ENCODE measurements at places on chromosomes 7 and 10. TPM values are rescaled to one million over a fixed set of nuclear protein-coding genes. Genes with fewer than 3 reads are reported as not detected.

HKDC1 gene
- total RNA-seq: not detected

TMEM130 gene
- 0.31 TPM for total RNA-seq

VWA2 gene
- not detected for total RNA-seq

- H3K4me3 ChIP-seq: no peak overlapping the region
- no peak overlapping the region for H3K27ac ChIP-seq
- H3K27me3 ChIP-seq: no peaks in the 10 kb centered on the region
These were observed 76.1 kb downstream of the BICC1 start for GRCh38 chr10:58588673-58589265.

GRCh38 chr10:131726076-131726880, 174.5 kb upstream of the PPP2R2D start:
- H3K27me3 ChIP-seq: peaks cover 9% of the 10 kb centered on the region
- no peak overlapping the region for H3K27ac ChIP-seq
- no peaks in the 10 kb centered on the region for H3K36me3 ChIP-seq
- peaks cover 2% of the 10 kb centered on the region for H3K4me1 ChIP-seq
- H3K4me3 ChIP-seq: peak overlapping the region; percentile 15

GRCh38 chr10:6045878-6046772, 16.0 kb downstream of the IL2RA start:
- no peak for DNase-seq
- no peaks in the 10 kb centered on the region for H3K27me3 ChIP-seq
- peaks cover 82% of the 10 kb centered on the region for H3K36me3 ChIP-seq
- H3K4me3 ChIP-seq: peak overlapping the region; percentile 74
- peak overlapping the region; percentile 92 for H3K27ac ChIP-seq

DNA sequence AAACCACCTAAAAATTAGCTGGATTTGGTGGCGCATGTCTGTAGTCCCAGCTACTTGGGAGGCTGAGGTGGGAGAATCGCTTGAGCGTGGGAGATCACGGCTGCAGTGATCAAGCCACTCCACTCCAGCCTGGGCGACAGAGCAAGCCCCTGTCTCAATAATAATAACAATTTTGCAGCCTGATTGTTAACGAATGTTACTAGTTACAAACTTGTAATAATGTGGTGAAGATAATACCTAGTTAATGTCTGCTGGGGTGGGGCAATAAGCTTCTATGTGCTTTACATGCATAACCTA, 1.2 kb upstream of the ATAD1 start:
- peaks cover 39% of the 10 kb centered on the region for H3K4me1 ChIP-seq
- no peaks in the 10 kb centered on the region for H3K27me3 ChIP-seq
- H3K4me3 ChIP-seq: no peak overlapping the region
- H3K36me3 ChIP-seq: peaks cover 14% of the 10 kb centered on the region
- DNase-seq: no peak

DNA sequence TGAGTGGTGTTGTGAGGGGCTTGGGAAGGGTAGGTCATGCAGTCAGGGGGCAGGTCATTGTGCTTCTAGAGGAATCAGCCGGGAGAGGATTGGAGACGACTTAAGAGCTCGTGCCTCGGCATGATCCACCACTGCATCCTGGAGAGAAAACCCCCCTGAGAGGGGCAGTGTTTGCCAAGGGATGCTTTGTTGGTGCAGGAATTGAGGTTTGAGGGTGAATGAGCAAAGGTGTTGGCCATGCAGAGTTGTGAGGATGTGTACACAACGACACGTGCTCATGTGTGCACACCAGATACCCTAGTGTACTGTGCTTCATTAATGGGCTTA, 85.6 kb upstream of the ANLN start:
- no peak for DNase-seq
- H3K4me1 ChIP-seq: no peaks in the 10 kb centered on the region
- no peak overlapping the region for H3K4me3 ChIP-seq
- no peaks in the 10 kb centered on the region for H3K36me3 ChIP-seq

DNA sequence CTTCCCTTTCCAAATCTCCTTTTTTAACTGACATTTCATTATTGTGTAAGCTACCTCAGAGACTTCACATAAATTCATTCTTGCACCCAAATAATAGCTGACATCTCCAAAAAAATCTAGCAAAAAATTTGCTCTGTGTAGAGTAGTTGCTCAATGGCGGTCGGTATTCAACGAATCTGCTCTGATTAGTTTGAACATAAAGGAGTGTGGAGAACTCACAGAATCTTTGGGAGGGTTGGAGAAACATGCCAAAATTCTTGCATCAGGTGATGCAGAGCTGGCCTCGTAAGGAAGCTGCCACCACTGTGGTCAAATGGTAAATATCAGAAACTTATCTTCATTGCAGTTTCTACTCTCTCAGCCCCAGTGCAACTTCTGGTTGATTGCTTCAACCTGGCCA, 201.2 kb upstream of the MDFIC start:
- no peak overlapping the region for H3K4me3 ChIP-seq
- H3K27ac ChIP-seq: no peak overlapping the region
- DNase-seq: no peak
- H3K4me1 ChIP-seq: no peaks in the 10 kb centered on the region
- no peaks in the 10 kb centered on the region for H3K36me3 ChIP-seq

GRCh38 chr10:93757801-93758507, at the start of gene LGI1:
Gene LGI1 (plus strand): TSS chr10:93757936. CDS start chr10:93758145, 209 bp downstream.
- no peaks in the 10 kb centered on the region for H3K36me3 ChIP-seq
- H3K27ac ChIP-seq: no peak within 1 kb of the TSS
- peaks cover 4% of the 10 kb centered on the region for H3K4me1 ChIP-seq
- peaks cover 54% of the 10 kb centered on the region for H3K27me3 ChIP-seq
- no peak within 1 kb of the TSS for H3K4me3 ChIP-seq
- DNase-seq: no peak

- DNase-seq: no peak
- H3K4me3 ChIP-seq: no peak overlapping the region
- H3K4me1 ChIP-seq: no peaks in the 10 kb centered on the region
- H3K36me3 ChIP-seq: no peaks in the 10 kb centered on the region
- H3K27me3 ChIP-seq: peaks cover 19% of the 10 kb centered on the region
These were observed 112.7 kb upstream of the CTBP2 start for GRCh38 chr10:125273023-125273422.

- no peaks in the 10 kb centered on the region for H3K36me3 ChIP-seq
- H3K4me3 ChIP-seq: no peak overlapping the region
- no peak for DNase-seq
- no peaks in the 10 kb centered on the region for H3K4me1 ChIP-seq
These were observed 232.8 kb downstream of the KCND2 start for GRCh38 chr7:120505770-120506169.

DNA sequence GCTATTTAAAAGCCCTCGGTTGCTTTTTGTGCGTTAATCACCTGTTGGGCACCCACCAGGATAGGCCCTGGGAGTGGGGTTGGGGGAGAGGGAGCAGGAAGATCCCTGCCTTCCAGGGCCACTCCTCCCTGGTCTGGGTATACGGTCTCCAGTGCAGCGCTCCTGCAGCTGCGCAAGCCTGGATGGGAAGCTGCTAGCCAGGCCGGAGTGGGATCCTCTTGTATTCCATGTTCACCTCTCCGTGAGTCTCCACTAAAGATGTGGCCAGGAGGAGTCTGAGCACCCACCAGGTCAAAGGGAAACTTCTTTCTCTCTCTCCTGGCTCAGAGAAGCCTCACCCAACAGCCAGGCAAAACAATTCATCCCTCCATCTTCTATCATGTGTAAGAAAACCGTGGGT, 78.8 kb upstream of the ANLN start:
- H3K27me3 ChIP-seq: no peaks in the 10 kb centered on the region
- H3K36me3 ChIP-seq: no peaks in the 10 kb centered on the region

DNA sequence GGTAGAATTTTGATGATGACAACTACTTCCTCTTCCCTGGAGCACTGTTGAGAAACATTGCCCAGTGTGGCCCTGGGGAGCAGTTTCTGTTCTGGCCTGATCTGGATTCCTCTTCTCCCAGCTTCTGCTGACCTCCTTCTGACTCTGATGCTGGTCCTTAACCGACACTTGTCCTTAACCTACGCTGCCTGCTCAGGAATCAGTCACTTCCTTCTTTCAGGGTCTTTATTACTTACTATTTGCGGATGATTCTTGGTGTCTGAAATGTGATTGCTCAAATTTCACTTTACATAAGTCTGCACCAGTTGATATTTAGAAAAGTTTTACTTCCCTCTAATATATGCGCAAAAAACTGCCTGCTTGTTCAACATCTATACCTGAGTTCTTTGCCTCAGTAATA, 164.1 kb downstream of the PTEN start:
- H3K4me1 ChIP-seq: peaks cover 24% of the 10 kb centered on the region
- DNase-seq: no peak
- H3K27ac ChIP-seq: peak overlapping the region; percentile 81
- H3K27me3 ChIP-seq: no peaks in the 10 kb centered on the region
- peak overlapping the region; percentile 39 for H3K4me3 ChIP-seq

- peaks cover 2% of the 10 kb centered on the region for H3K27me3 ChIP-seq
These were observed 10.3 kb upstream of the IFIT1B start for GRCh38 chr10:89367529-89367928.

DNA sequence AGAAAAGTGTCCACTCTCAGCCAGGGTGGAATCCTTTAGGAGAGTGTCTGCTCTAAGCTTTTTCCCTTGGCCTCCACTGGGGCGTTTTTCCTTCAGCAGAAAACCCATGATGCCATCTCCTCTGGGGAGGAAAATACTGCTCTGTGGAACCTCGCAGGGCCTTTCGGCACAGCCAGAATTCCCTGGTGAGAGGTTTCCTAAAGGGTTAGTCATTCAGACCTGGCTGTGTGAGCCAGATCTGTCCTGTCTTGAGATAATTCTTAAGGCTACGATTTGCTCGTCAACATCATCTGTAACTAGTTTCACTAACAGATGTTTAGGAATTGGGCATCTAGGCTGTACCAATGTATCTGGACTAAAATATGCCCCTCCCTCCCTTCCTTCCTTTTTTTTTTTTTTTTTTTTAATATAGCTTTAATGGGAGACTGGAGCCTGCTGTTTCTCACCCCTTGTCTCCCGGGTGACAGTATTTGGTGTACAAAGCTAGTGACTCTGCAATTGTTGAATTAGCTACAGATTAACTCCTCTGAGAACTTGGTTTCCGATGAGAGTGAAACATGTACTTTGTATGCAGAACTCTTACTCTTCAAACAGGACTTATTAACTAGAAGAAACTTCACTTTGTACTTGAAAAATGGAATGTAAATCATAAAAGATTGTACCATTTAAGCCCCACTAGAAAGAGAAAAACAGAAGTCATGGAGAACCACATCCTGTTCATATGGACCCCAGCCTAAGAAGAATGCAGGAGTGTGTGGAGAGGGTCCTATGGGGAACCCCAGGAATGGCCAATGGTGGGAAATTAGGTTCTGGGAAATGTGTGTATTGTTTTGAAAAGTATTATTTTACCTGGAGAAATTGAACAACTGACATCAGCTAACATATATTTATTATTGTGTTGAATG, 230.9 kb downstream of the CAMK1D start:
- no peaks in the 10 kb centered on the region for H3K27me3 ChIP-seq
- H3K27ac ChIP-seq: peak overlapping the region; percentile 5
- DNase-seq: no peak
- H3K4me3 ChIP-seq: no peak overlapping the region
- peaks cover 29% of the 10 kb centered on the region for H3K4me1 ChIP-seq

DNA sequence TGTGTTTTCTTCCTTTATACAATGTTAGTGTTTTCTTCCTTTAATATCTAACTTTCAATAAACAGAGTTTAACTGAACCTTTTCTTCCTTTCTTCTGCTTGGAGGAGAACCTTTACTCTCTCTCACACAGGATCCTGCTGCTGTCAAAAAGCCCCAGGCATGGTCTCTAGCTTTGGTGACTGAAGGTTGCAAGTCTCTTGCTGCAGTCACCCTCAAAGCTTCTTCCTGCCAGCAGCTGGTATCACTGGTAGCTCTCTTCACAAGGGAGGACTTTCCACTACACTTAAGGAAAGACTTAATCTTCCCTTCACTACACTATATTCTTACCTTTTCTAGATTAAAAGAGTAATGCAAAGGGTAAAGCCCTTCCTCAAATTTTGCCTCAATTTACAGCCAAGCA, 153.4 kb downstream of the SGMS1 start:
- H3K27me3 ChIP-seq: no peaks in the 10 kb centered on the region
- peaks cover 13% of the 10 kb centered on the region for H3K36me3 ChIP-seq
- H3K4me1 ChIP-seq: peaks cover 42% of the 10 kb centered on the region
- no peak overlapping the region for H3K27ac ChIP-seq
- no peak overlapping the region for H3K4me3 ChIP-seq
- DNase-seq: no peak

DNA sequence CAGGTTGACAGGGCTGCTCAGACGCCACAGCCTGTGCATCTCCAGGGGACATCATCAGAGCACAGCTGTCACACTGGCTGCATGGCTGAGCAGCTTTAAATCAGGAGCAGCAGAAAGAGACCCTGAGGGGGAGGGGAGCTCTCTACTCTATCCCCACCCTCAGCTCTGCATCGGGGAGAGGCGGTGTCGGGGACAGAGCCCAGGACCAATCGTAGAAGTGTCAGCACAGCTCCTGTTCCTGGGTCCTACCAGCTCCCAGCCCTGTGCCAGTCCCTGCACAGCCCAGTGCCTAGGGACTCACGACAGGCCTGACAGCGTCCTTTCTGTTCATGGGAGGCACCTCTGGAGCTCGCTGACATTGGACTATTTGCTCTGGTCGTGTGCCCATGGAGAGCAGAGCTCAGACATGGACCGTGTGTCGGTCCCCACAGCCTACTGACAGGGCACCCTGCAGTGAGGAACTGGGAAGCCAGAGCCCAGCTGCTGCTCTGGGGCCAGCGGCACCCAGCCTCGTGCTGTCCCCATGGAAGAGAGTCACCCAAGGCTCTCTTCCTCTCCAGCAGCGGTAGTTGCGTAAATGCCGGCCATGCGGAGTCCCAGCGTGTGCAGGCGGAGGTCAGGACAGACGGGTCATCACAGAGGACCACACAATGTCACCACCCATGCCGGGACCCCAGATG, 20.4 kb upstream of the ANTXRL start:
- H3K27ac ChIP-seq: no peak overlapping the region
- peaks cover 10% of the 10 kb centered on the region for H3K4me1 ChIP-seq
- no peak overlapping the region for H3K4me3 ChIP-seq
- no peak for DNase-seq

DNA sequence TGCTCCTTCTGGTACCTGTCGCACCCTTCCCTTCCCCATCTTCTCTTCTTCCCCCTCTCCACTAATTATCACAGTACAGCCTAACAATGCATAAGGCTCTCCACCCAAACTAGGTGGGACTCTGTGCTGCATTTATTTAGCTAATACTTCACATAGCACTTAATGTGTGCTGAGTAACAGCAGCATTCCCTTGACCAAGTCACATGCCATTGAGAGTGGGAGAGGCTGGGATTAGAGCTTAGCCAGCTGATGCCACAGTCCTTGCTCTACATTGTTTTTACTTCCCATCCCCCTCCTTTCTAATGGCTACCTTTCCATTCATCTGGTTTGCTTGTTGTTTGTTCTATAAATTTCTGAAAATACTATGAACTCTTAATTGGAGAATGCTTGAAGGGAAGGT, 426.9 kb downstream of the LRMDA start:
- DNase-seq: no peak
- no peak overlapping the region for H3K4me3 ChIP-seq
- H3K27me3 ChIP-seq: no peaks in the 10 kb centered on the region
- H3K4me1 ChIP-seq: no peaks in the 10 kb centered on the region
- H3K36me3 ChIP-seq: no peaks in the 10 kb centered on the region
- no peak overlapping the region for H3K27ac ChIP-seq

Data from activated B cell treated with CpG ODN at 0.5 μM for 24 hours (primary cell).